Type B pancreatic cell (in vitro differentiated cells): ENCODE measurements at places on chromosomes 2 and 18.

DNA sequence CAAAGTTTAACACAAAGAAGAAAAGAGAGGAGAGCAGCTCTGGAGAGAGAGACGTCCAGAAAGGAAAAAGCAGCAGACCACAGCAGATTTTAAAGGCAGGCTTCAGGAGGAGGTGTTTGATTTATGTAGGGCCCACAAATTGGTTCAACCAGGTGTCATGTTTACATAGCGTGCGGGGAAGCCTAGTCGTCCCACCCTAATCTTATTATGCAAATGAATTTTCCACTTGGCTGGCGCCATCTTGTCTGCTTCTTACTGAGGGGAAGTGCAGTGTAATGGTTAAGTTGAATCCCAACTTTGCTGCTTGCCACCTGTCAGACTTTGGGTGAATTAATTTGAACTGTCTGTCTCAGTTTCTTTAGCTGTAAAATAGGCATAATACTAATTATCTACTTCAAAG lies 282.4 kb upstream of the CYRIA start:
- H3K4me1 ChIP-seq, result no peaks in the 10 kb centered on the region
- no peak overlapping the region for H3K27ac ChIP-seq

DNA sequence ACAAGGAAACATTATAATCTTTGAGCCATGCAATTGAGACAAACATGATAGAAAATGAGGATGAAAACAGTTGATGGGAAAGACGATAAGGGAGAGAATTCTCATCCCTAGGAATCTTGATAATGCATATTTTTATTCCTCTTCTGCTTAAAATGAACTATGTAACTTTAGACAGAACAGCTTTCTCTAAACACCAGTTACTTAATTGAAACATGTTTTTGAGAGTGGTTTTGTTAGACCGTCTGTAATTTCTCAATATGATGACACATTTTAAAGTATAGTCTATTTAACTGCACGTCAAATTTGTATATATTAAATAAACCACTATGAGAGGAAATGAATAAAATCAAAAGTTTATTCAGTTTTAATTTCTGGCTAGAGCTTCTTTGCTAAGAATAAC lies 1453.9 kb upstream of the NXPH2 start:
- H3K4me3 ChIP-seq, result no peak overlapping the region
- H3K4me1 ChIP-seq, result no peaks in the 10 kb centered on the region
- H3K27me3 ChIP-seq, result no peaks in the 10 kb centered on the region
- no peaks in the 10 kb centered on the region for H3K36me3 ChIP-seq

DNA sequence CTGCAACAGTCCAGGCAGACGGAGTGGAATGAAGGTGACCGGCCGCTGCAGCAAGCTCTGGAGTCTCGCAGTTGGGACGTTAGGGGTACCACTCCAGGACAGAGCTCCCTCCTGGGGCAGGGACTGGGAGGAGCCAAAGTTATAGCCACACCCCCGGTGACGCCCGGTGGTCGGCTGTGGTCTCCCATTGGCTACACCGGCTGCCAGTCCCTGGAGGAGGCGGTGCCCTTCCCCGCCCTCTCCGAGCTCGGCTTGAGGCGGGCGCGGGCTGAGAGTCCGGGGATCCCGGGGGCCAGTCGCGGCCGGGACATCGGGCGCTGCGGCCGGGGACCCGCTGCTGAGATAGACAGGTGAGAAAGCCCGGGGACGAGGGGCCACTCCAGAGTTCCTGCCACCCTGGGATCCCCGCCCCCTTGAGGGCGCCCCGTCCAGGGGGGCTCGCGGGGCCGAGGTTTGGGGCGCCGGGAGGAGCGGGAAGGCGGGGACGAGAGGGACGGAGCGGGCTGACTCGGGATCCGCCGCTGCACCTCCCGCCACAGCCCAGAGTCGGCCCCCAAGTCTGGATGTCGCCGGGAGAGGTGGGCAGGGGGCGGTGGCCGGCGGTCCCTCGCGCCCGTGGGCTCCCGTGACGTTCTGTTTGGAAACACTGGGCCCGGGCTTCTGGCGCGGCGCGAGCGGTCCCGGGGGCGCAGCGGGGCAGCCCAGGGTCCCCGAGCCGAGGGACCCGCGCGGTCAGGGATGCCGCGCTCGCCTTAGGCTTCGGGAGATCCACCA lies at the start of gene PLEKHH2:
Gene PLEKHH2, plus strand, starts transcription at position 231 of the 774 bp plus-strand sequence. CDS start 7,414 bp downstream, outside the sequence.
- H3K4me1 ChIP-seq, result peaks cover 9% of the 10 kb centered on the region
- peaks cover 31% of the 10 kb centered on the region for H3K27me3 ChIP-seq
- H3K27ac ChIP-seq, result no peak within 1 kb of the TSS
- peak within 1 kb of the TSS; percentile 89 for H3K4me3 ChIP-seq
- peak; percentile 92 for DNase-seq
- no peaks in the 10 kb centered on the region for H3K36me3 ChIP-seq

DNA sequence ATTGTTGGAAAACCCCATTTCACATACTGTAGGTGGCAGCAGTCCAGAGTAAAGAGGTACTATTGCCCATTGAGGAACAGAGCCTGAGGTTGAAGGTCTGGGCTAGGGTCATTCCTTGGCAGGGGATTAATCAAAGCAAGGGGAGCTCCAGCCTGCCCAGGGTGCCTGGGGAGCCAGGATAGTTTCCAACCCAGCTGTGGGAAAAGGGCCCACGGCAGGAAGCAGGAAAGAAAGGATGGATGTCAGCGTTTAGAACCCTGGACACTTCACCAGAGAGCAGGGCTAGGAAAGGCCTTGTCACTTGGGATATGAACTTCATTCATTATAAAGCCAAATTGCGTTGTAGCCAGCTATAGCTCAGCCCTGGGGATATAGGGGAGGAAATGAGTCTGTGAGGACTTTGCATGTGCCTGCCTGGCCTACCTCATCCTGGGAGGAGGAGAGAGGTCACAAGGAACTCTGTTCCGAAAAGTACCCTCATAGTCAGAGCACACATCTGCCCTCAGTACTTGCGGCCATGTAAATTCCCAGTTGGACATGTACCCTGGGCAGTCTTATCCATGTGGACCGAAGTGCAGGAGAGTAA lies 140.2 kb upstream of the COPS8 start:
- no peak overlapping the region for H3K27ac ChIP-seq
- peaks cover 4% of the 10 kb centered on the region for H3K36me3 ChIP-seq
- H3K27me3 ChIP-seq, result peaks cover 12% of the 10 kb centered on the region
- H3K4me3 ChIP-seq, result no peak overlapping the region
- peak; percentile 27 for DNase-seq

GRCh38 chr2:177192788-177193187 lies 19.8 kb upstream of the HNRNPA3 start:
- H3K4me1 ChIP-seq, result peaks cover 9% of the 10 kb centered on the region
- no peak overlapping the region for H3K27ac ChIP-seq
- no peak for DNase-seq
- no peaks in the 10 kb centered on the region for H3K27me3 ChIP-seq

DNA sequence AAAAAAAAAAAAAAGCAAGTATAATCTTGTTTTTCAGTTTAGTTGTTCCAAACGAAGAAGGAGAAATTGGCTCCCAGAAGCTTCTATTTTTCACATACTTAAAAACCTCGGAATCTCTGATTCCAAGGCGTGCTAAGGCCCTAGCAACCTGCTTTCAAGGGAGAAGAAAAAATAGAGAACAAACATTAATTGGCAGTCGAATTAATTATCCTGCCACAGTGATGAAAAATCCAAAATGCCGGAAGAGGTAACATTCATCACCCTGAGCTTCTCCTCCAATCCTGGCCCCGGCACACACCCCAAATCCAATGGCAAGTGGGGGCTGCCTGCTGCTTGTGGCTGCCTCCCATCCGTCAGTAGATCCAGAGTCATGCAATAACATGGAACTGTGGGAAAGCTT lies 250.2 kb upstream of the CHAC2 start:
- no peak for DNase-seq
- H3K27me3 ChIP-seq, result no peaks in the 10 kb centered on the region
- no peak overlapping the region for H3K27ac ChIP-seq
- H3K4me1 ChIP-seq, result peaks cover 18% of the 10 kb centered on the region
